ENCODE measurements at places on chromosomes 11 and 22.

DNA sequence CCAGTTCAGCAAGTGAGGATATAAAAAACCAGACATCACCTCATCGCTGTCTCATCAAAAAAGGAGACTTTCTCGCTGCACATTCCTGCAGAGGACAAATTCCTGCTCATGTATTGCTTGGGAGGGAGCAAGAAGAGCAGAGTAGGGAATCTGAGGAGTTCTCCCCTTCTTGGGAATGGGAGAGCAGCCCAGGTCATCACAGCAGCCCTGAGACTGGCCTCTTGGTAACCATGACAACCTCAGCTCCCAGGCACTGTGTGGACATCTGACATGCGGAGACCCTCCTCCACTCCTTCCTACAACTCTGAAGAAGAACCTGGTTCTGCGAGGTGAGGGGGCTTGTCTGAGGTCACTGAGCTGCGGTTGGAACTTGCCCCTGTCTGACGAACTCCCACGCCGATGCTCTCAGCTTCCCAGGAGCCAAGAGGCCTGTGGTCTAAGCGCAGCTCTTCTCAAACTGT, 17.9 kb downstream of the RFPL1 start:
- DNase-seq = no peak

- DNase-seq = no peak
Measured at GRCh38 chr11:60018058-60018457, 1.1 kb downstream of the OOSP4B start.

DNA sequence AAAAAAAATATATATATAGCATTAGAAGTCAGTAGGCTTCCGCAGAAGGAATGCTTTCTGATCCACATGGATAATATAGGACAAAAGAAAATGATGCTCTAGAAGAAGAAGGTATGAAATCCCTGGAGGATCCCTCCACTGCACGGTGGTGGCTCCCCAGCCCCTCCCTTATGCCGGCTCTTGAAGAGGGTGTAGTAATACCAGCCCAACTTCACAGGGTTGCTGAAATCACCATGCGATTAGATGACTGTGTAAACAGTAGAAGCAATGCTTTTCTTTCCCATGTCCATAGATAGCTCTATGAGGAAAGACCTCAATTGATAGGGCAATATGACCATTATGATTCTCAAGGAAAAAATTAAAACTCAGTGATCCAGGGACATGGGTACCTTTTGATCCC, 3.2 kb upstream of the ETS1 start:
- DNase-seq = no peak

- no peak for DNase-seq
Measured at GRCh38 chr11:30552839-30553238, 33.3 kb downstream of the MPPED2 start.
